KBM-7 (cell line): ENCODE measurements at places on chromosomes 6 and 20.

- no peak for DNase-seq
These were observed 39.7 kb downstream of the PIM1 start for GRCh38 chr6:37209461-37210205.

GRCh38 chr20:62042025-62042820 lies 23.5 kb downstream of the TAF4 start:
- no peak for DNase-seq

DNA sequence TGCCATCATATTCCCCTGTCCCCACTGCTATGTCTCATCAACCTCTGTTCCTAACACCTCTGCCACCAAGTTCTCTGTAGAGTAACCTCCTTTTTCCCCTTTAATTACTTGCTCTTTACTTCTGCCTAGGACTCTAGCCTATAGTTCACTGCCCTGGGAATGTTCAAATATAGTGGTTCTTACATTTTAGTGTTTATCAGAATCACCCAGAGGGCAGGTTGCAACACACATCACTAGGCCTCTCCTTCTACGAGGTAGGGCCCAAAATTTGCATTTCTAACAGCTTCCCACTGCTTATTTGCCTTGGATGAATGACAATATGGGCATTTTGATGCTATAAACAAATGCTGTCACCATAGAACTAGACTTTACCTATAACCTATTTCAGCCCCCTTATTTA lies 23.1 kb upstream of the C6orf141 start:
- DNase-seq = no peak

DNA sequence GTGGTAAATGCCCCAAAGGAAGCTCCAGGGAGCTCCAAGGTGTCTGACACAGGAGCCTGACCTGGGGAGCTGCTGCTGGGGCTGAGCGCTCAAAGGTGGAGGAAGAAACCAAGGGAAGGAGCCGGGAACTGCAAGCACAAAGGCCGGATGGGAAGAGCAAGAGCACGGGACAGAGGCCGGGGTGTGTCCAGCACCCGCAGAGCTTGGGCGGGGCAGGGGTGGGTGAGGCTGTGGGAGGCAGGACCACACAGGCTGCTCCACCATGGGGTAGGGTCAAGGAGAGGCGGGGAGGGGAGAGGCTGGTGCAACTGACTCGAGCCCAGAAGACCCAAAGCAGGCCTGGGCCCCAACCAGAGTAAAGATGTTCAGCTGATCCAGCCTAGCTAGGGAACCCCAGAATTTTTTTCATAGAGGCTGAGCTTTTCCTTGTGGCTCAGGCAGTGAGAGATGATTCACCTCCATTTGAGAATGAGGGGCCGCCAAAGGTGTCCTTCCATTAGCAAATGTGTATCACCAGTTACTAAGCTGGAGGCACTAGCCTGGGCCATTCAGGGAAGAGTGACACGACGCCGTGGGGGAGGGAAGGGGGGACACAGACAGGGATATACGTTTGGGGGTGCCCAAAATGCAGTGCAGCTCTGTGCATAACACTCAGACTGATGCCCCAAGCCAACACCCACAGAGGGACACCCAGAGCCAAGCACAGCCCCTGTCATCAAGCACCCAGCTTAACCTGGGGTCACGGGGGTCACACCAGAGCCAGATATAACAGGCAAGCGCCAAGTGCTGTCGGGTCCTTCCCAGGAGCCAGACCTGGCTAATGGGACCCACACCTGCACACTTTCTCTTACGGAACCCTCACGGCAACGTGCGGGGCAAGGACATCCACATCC lies 21.3 kb upstream of the TLDC2 start:
- DNase-seq = no peak

GRCh38 chr6:27582928-27583725 lies 110.2 kb upstream of the ZNF184 start:
- DNase-seq = peak; percentile 73

DNA sequence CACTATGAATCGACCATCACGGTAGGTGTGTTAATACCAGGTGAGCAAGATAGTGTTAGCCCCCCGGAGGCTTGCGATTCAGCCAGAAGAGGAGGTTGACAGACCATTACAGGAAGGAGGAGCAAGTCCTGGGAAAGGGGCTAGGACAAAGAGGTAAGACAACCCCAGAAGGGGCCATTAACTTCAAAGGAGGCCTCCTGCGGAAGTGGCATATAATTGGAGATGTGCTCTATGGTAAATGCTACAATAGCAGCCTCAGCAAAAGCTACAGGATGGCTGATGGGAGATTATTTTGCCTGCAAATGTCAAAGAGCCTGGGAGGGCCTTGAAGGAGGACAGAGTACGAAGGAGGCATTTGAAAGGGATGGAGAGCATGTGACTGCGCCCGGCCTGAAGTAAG lies 108.6 kb upstream of the CITED2 start:
- no peak for DNase-seq

GRCh38 chr20:61850457-61850856 lies 215.2 kb downstream of the TAF4 start:
- no peak for DNase-seq

GRCh38 chr20:10559266-10559665 lies 114.5 kb downstream of the JAG1 start:
- no peak for DNase-seq

- no peak for DNase-seq
These were observed 94.0 kb downstream of the STK35 start for GRCh38 chr20:2195614-2196013.

DNA sequence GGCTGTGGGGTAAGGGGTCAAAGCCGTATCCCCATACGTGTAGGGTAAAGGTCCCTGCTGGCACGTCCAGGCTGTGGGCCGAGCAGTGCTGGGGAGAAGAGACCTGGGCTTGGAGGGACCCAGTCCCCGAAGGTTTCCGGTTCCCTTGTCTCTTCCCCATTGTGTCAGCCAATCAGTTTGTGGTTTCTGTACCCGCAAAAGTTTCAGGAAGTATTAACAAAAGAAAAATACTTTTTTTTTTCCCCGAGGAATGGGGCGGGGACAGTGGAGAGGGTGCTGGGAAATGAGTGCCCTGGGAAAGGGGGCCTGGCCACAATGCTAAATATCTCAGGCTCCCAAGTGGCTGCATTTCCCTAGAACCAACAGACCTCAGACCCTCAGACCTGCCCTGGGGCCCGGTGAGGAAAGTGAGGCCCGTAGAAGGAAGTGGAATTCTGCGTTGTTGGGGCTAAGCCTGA lies 15.2 kb upstream of the AMD1 start:
- DNase-seq = peak; percentile 94

DNA sequence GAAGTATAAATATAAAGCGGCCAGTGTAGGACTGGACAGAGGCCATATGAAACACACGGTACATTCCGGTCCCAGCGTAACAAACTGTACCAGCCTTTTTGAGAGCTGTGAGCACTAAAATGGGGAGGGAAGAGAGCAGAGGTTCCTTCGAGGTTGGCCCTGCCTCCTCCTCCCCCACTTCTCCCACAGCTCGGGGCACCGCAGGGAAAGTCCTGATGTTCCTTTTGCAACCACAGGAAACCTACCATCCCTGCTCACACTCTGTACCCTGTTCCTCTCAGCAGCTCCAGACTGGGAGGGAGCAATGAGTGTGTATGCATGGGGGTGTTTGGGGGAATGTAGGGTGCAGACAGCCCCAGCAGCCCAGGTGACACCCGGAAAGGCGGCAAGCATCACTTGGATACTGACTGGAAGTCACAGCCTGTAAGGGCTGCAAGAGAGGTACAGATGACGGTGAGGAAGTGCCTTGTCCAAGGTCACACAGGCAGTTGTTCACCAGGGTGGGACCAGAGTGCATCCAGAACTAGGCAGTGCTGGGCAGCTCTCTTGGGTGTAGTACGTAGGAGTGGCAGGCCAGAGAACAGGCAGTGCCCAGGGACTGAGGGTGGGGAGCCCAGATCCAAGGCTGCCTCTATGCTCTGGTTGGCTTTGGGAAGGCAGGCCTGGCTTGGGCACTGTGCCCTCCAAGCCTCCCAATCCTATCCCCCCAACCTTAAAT lies 11.0 kb upstream of the ARMC12 start:
- DNase-seq = peak; percentile 68

- no peak for DNase-seq
These were observed 70.9 kb upstream of the EYA2 start for GRCh38 chr20:46823753-46824152.

GRCh38 chr6:53524455-53524815 lies 20.5 kb downstream of the GCLC start:
- DNase-seq = no peak

DNA sequence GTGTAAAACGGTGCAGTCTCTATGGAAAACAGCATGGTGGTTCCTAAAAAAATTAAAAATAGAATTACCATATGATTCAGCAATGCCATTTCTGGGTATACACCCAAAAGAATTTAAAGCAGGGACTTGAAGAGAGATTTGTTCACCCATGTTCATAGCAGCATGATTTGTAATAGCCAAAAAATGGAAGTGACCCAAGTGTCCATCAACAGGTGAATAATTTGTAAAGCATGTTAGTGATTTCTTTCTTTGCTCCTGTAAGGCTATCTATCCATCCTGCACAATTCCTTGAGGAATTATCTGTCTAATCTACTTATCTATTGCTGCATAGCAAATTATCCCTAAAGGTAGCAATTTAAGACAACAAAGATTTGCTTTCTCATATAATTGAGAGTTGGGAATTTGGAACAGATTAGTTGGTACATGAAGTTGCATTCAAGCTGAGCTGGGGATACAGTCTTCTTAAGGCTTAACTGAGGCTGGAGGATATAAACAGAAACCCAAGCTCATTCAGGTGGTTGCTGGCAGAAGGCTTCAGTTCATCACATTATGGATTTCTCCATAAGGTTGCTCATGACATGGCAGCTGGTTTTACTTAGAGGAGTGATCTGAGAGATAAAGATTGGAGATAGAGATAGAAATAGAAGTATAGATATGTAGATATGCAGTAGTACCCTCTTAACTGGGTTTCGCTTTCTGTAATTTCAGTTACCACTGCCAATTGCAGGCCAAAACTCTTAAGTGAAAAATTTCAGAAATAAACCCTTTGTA lies 62.0 kb downstream of the IL22RA2 start:
- DNase-seq = no peak

- DNase-seq = peak; percentile 86
These were observed 32.5 kb downstream of the PRR18 start for GRCh38 chr6:166275714-166276166.

DNA sequence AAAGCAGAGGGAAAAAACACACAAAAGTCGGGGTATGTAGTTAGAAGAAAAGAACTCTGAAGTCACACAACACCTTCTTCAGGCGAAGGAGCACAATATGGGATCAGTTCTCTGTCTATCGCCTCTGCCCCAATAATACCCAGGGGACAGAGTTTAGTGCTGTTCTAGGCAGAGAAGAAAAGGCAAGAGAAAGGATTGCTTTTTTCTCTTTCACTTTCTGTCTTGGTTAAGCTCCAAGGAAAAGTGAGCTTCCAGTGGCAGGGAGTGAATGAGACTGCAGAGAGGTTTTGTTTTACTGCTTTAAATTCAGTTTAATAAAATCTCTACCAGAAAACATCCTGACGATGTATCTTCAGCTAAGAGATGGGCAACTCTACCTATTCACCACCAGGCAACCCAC lies 86.6 kb upstream of the STXBP5 start:
- DNase-seq = no peak

GRCh38 chr20:45156713-45157112 lies 18.0 kb upstream of the PI3 start:
- DNase-seq = peak; percentile 1

DNA sequence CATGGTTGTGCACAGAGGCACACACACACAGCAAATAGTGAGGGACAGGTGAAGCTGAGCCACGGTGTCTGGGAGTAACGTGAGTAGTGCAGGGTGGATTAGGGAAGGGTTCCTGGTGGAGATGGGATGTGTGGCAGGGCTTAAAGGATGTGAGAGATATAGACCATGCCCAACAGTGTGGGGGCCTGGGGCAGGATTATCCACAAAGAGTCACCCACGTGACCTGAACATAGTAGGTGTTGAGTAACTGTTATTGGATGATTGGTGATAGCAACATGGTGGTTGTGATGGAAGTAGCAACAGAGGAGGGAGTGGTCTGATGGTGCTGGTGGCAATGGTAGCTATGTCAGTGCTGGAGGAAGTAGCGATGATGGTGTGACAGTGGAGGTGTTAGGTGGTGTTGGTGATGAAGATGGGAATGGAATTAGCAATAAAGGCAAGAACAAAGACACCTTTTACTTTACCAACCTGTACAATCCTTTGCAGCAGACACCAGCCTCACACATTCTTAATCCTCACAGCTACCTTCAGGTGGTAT lies 135.1 kb downstream of the MRPL14 start:
- DNase-seq = no peak

DNA sequence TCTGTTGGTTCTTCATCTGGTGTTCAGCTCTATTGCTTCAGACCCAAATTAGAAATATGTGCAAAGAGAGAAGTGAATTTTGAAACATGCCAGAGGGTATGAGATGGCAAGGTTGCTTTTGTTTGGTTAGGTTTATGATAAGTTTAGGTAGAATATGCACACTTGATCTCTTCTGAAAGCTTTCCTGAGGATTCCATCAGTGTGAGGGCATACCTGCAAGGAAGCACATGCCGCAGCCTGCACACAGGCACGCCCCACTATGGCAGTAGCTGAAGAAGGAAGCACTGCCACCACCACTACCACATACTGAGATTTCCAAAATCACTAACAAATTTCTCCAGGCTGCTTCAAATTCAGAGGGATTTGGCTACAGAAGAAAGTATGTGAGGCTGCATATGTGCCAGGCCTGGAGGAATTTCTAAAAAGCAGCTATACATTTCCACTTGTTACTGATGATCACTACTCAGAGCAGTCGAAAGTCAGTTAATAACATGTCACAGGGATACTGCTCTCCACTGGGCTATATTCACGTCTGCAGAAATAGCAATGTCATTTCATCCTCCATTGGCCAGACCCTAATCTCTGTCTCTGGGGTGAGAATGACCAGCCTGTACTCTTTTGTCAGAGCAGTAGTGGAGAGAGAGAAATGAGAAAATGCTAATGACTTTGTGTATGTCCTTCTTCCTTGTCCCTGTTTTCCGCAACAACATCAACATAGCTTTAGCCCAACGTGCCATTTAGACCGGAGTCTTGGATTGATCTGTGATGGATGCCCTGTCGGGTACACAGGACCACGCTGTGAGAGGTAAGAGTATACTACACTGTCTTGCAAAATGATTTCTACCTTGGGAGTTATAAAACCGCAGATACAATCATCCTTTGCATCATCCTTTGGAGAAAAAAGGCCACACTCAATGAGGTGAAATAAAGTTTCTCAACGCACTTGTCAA lies 396.7 kb downstream of the LAMA2 start:
- no peak for DNase-seq

- DNase-seq = peak; percentile 40
These were observed 69.1 kb downstream of the SLC35F1 start for GRCh38 chr6:117976030-117976651.

DNA sequence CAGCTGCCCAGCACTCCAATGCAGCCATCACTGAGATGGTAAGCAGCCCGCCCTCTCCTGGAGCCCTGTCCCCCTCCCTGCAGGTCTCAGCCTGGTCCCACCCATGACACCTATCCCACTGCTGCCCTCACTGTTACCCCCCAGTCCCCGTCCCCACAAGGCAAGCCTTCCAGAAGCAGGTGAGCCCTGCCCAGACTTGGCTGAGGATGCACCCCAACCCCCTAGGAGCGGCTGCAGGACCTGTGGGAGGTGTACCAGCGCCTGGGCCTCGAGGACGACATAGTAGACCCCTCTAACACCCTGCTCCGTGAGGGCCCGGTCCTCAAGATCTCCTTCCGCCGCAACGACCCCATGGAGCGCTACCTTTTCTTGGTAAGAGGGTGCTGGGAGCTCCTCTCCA lies 9.2 kb downstream of the FGD2 start:
- no peak for DNase-seq
